ENCODE measurements at places on chromosomes 6 and 20. TPM values are rescaled to one million over a fixed set of nuclear protein-coding genes. Genes with fewer than 3 reads are reported as not detected.

- DNase-seq: no peak
- H3K27ac ChIP-seq: no peak overlapping the region
- H3K27me3 ChIP-seq: no peaks in the 10 kb centered on the region
- no peak overlapping the region for H3K4me3 ChIP-seq
Measured at GRCh38 chr6:98747273-98747672, 87.1 kb upstream of the POU3F2 start.

ADGB gene
- not detected for polyA plus RNA-seq

DNA sequence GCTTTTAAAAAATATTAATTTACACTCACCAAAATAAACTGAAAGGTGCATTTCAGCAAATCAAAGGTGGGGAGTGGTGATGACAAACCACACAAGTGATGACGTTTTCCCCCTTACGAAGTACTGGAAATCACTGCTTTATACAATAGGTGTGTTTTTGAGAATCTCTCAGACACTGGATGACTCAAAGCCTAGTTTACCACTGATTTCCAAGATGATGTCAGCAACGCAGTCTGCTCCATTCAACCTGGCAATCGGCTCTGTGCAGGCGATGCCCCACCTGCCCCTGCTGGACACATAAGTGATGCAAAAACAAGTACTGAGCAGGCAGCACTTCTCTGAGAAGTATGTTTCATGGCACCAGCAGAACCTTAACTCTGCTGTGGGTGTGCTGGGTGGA, 114.4 kb downstream of the SOD2 start:
- DNase-seq: no peak
- no peaks in the 10 kb centered on the region for H3K36me3 ChIP-seq
- H3K27me3 ChIP-seq: no peaks in the 10 kb centered on the region
- no peak overlapping the region for H3K27ac ChIP-seq

- no peak overlapping the region for H3K27ac ChIP-seq
- no peaks in the 10 kb centered on the region for H3K4me1 ChIP-seq
- no peak overlapping the region for H3K4me3 ChIP-seq
- no peaks in the 10 kb centered on the region for H3K36me3 ChIP-seq
- no peak for DNase-seq
Measured at GRCh38 chr20:6480328-6481200, 286.9 kb upstream of the BMP2 start.

GRCh38 chr20:59571151-59571550, 33.2 kb upstream of the PHACTR3 start:
- H3K27ac ChIP-seq: no peak overlapping the region
- no peak overlapping the region for H3K4me3 ChIP-seq
- DNase-seq: no peak
- no peaks in the 10 kb centered on the region for H3K27me3 ChIP-seq
- H3K4me1 ChIP-seq: no peaks in the 10 kb centered on the region

TMC2 gene
- polyA plus RNA-seq: 0.10 TPM

DTNBP1 gene
- polyA plus RNA-seq: 37.1 TPM

NKX2-2 gene
- 0.15 TPM for polyA plus RNA-seq

E2F1 gene
- polyA plus RNA-seq: 1.6 TPM

GRCh38 chr6:2931055-2931454, 27.9 kb upstream of the SERPINB9 start:
- DNase-seq: no peak
- no peak overlapping the region for H3K4me3 ChIP-seq
- no peaks in the 10 kb centered on the region for H3K36me3 ChIP-seq
- H3K4me1 ChIP-seq: no peaks in the 10 kb centered on the region
- H3K27me3 ChIP-seq: no peaks in the 10 kb centered on the region
- H3K27ac ChIP-seq: no peak overlapping the region

TRIM10 gene
- polyA plus RNA-seq: 0.13 TPM

DNA sequence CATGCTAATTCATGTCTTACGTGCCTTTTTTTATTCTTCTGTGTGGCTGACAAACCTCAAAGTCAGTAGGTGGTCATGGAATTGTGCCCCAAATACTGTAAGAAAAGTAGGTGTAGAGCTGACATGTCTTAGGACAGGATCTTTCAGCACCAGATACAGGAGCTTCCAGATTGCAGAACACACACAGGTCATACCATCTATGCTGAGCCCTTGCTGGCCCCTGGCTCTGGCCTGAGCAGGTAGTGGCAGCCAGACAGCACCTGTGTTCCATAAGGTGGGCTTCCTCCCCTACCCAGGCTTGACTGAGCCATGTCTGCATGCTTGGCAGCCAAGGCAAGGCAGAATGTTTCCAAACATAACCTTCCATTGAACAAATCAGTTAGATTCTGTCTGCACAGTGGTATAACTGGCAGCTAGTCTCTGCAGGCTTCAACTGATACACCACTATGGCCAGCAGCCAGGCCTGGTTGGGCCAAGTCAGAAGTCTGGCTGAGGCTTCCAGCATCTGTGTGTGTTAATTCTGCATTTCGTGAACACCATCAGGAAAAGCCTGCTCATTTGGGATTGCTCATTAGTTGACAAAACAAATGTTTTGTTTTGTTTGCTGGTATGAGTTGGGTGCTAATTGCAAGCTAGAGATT, 366.5 kb downstream of the FOXA2 start:
- no peaks in the 10 kb centered on the region for H3K4me1 ChIP-seq
- DNase-seq: no peak
- H3K27me3 ChIP-seq: no peaks in the 10 kb centered on the region
- H3K4me3 ChIP-seq: no peak overlapping the region

DNA sequence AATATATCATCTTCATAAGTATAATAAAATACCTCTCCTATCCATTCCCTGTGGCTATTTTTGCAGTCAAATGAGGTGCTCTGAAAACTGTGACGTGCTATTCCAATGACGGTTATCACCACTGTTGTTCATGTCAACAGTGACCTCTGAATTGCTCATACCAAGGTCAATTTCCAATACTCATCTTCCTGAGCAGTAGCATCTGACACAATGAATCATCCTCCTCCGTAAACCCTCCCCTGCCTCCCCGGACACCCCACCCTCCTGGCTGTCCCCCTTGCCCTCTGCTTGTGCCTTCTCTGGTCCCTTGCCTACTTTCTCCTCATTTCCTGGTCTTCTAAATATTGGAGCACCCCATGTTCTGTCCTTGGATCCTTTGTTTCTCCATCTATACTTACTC, 77.7 kb upstream of the SLC22A23 start:
- H3K27ac ChIP-seq: no peak overlapping the region
- H3K36me3 ChIP-seq: no peaks in the 10 kb centered on the region
- H3K4me3 ChIP-seq: no peak overlapping the region

EGFL8 gene
- polyA plus RNA-seq: 3.9 TPM

TOX2 gene
- 6.8 TPM for polyA plus RNA-seq

- DNase-seq: no peak
- H3K4me1 ChIP-seq: no peaks in the 10 kb centered on the region
- H3K27ac ChIP-seq: no peak overlapping the region
- no peak overlapping the region for H3K4me3 ChIP-seq
- H3K36me3 ChIP-seq: no peaks in the 10 kb centered on the region
Measured at GRCh38 chr6:146363838-146364607, 179.6 kb upstream of the RAB32 start.

PNLDC1 gene
- 0.38 TPM for polyA plus RNA-seq

- H3K4me3 ChIP-seq: no peak overlapping the region
- H3K36me3 ChIP-seq: no peaks in the 10 kb centered on the region
- no peaks in the 10 kb centered on the region for H3K4me1 ChIP-seq
- H3K27me3 ChIP-seq: no peaks in the 10 kb centered on the region
Measured at GRCh38 chr6:105817370-105817769, 268.8 kb upstream of the PRDM1 start.

HCK gene
- polyA plus RNA-seq: 20.7 TPM

RNF144B gene
- polyA plus RNA-seq: 6.2 TPM

GRCh38 chr6:2890976-2891767, 11.9 kb downstream of the SERPINB9 start:
- DNase-seq: no peak
- no peaks in the 10 kb centered on the region for H3K27me3 ChIP-seq
- peaks cover 5% of the 10 kb centered on the region for H3K36me3 ChIP-seq
- H3K4me3 ChIP-seq: no peak overlapping the region
- H3K4me1 ChIP-seq: no peaks in the 10 kb centered on the region
- H3K27ac ChIP-seq: no peak overlapping the region

SLC17A3 gene
- not detected for polyA plus RNA-seq

Data from aorta (tissue), 5 donors.